ENCODE measurements at places on chromosomes 7 and 10. TPM values are rescaled to one million over a fixed set of nuclear protein-coding genes. Genes with fewer than 3 reads are reported as not detected.

DNA sequence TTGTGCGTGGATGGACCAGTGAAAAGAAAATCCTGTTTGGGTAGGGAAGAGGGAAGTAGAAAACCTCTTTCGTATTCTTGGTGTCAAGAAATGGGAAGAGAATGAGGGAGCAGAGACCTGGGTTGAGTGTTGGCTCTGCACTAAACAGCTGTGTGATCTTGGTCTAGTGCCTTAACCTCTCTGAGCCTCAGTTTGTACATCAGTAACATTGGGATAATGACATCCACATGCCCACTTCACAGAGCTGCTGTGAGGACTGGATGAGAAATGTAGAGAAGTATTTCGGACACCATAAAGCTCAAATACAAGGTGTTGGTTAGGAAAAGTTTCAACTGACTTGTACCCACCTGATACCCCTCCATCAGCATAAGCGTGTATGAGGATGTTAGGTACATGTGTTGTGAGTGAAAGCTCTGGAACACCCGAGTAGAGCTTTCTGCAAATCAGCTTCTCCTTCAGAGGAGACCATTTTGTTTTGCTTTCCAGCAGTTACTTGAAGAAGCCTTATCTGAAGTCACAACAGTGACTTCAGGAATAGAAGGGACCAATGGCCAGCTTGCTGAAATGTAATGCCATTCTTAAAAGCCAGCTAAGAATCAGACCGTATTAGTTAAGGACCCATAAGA lies 11.2 kb downstream of the TRIM56 start:
- no peak for DNase-seq

DNA sequence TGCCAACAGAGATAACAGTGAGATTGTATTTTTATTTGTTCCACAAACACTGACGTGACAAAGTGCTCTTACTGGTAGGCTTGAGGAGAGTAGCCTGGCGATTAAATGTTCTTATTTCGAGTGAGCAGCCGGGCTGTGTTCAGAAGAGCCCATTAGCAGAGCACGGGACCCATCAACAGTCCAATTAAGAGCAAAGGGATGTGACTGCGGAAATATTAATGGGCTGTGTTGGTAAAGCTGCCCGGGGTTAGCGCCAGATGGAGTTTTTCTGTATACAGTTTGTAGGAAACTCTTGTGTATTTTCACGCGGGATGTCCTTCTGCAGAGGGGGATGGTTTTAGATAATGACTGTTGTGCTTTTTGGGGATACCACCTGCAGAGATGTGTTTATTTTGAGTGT lies 104.3 kb downstream of the KIAA1217 start:
- DNase-seq: no peak

DNA sequence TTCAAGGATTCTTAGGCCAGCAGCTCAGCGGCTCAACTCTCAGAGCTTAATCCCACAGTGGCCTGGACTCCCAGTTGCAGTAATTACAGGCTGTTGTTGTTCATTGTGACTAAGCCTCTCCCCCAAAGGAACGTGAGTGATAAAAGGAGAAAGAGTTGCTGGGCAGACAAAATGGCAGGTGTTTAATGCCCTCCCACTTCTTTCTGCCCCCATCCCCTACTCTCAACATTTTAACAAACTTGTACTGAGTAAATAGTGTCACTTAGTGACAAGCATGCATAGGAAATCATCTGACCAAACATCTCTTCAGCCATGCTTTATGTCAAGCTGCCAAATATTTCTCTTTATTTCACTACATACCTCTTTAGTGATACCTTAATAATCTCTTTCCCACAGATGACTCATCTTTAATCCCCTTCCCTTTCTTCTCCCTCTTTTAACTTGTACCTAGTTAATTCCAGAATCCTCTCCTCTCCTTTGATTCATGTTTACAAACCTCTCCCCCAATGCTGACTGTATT lies 12.4 kb upstream of the MTERF1 start:
- no peak for DNase-seq

- no peak for DNase-seq
Observed at GRCh38 chr7:44383566-44383965, 58.2 kb upstream of the CAMK2B start.

- DNase-seq: no peak
Observed at GRCh38 chr10:24854256-24854655, 98.2 kb downstream of the PRTFDC1 start.

The AHCYL2 gene
- total RNA-seq: 20.2 TPM

The PFKFB3 gene
- total RNA-seq: 17.1 TPM

Data from Panc1 (cell line).